ENCODE measurements at places on chromosomes 5 and 9.

DNA sequence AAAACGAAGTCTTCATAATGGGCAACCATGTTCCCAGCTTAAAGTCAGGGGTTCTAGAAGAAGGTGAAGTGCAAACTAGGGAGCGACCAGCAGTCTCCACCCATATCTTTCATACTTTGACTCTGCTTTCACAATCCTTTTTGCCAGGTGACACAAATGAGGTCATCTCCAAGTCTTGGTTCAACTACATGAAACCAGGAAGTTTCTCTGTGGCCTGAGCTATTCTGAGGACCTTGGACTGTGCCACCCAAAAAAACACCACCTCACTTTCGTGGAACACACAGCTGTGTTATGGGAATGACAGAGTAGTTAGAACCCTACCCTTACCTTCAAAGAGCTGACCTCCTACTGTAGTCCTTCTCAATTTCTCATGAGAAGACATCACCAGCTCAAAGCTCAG is 309.2 kb downstream of the AGTPBP1 start:
- no peak for DNase-seq

DNA sequence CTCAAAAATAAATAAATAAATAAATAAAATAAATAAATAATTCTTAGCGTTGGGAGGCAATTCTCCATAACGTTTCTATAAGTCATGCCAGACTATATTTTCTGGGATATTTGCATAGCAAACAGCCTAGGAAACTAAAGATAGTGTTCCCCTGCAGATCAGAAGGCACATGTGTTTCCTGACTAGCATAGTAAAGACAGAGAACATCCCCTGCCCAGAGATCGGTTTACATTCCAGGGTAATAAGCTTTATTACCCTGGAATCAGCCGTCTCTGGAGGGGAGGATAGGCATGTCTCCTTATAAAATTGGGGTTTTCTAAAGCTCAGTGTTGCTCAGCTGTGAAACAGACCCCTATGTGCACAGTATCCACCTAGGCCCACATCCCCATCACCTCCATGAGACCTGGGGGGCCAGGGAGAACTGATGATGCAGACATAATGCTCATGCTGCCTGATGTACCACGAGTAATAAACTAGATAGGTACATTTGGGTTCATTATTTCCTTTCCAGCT is 36.9 kb upstream of the IFNK start:
- DNase-seq = peak; percentile 26

DNA sequence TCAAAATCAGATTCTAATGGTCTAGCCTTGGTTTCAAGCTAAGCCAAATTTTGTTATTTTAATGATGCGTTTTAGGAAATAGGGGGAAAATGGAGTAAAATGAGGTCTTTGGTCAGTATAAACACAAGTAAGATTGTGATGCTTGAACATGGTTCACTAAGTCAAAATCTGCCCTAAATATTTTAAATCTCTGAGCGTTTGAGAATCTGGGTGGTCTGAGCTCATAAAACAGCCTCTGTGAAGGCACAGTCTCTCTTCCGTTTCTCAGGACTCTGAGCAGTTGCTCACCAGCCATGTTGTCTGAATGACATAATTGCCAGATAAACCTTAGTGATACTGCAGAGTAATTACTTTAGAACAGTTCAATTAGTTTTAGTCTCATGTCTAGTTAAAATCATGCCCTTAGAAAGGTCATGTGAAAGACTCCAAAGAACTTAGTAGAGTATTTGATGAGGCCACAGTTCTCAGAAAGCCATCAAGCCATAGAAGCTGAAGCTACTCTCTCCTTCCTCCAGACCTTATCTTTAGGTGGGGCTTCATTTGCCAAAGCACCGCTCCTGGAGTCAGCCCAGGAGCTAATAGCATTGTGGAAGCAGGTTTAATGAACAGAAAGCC is 257.1 kb upstream of the MAP3K1 start:
- no peak for DNase-seq

GRCh38 chr5:167389537-167389936 is 901.9 kb upstream of the WWC1 start:
- peak; percentile 34 for DNase-seq

DNA sequence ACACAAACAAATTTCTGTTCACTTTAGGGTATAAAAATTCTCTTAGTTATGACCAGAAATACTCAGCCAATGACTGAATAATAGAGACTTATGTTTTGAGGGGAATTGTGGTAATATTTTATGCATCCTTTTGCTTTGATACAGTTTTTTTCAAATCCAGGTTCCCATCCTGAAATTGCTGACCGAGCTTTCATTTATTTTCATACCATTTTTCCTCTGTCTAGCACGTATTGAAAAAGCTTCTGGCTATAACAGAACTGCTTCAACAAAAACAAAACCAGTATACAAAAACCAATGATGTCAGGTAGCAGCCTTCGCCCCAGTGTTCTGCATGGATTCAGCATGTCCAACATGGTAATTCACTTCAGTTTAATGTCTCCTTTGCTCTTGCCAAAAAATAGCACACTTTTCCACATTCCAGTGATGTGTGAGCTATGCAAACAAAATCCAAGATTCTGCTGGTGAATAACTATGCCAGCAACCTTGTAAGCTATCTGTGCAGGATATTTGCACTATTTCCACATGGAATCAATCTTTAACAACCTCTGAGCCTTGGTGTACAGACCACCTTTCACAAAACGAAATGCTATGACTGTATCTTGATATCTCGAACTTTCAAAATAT is 22.0 kb downstream of the CCNH start:
- peak; percentile 8 for DNase-seq
